ENCODE measurements at places on chromosomes 4 and X.

- DNase-seq, result no peak
Measured at GRCh38 chr4:186743261-186743660, 19.6 kb upstream of the FAT1 start.

DNA sequence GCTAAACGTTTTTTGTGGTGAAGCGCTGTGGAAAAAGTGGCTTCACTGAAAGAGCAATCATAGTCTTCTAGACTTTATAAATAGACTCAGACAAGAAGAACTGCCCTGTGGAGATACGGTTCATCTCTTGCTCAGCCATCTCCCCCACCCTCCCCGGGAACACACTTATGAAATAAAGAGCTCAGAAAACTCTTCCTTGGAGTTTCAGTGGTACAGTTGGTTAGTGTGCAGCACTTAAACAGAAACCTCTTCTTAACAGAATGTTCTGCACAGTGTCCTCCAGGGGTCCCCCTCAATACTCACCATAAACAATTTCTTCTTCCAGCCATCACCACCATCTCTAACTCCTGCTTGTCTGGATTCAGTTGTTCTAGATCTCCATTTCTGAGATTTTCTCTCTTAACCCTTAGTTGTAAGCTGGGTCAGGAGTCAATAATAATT, 313.0 kb downstream of the ARHGAP10 start:
- no peak for DNase-seq

- DNase-seq, result no peak
Measured at GRCh38 chr4:24666316-24666715, 82.0 kb upstream of the DHX15 start.

DNA sequence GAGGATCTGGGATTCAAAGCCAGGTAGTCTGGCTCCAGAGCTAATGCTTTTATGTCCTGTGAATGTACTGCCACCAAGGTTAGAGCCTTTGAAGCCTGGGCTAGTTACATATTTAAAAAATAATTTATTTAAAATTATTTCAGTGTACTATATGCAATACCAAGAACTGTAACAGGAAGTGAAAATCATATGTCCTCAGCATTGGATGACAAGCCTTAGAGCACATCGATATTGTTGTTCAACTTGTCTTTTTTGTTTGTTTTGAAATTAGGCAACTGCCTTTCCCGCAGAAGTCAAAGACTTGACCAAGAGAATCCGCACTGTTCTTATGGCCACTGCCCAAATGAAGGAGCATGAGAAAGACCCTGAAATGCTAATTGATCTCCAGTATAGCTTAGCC, 73.1 kb upstream of the IL13RA1 start:
- no peak for DNase-seq

- DNase-seq, result no peak
Measured at GRCh38 chr4:100240008-100240407, 49.7 kb upstream of the DDIT4L start.

GRCh38 chr4:34108391-34108790, 2135.9 kb downstream of the ARAP2 start:
- peak; percentile 31 for DNase-seq

DNA sequence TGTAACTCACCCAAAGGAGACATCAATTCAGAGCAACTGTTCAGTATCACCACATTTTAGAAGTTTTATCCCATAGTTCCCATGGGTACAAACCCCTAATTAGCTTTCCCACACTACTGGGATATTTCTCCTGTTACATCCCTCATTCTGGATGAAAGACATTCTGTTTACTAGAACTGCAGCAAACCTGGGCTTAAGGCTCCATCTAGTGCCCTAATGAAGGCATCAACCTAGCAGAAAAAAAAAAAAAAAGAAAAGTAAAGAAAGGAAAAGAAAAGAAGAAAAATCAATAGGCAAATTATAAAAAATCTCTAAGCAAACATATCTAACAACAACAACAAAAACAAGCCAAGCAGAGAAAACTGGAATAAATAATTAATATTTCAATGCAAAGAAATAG, 133.7 kb upstream of the CPXCR1 start:
- DNase-seq, result no peak
